Mucosa of descending colon (tissue), 3 donors: ENCODE measurements at places on chromosomes 2 and 18. TPM values are rescaled to one million over a fixed set of nuclear protein-coding genes. Genes with fewer than 3 reads are reported as not detected.
A peak's percentile ranks its signal among the peaks of the same experiment; 100 is the strongest.

DNA sequence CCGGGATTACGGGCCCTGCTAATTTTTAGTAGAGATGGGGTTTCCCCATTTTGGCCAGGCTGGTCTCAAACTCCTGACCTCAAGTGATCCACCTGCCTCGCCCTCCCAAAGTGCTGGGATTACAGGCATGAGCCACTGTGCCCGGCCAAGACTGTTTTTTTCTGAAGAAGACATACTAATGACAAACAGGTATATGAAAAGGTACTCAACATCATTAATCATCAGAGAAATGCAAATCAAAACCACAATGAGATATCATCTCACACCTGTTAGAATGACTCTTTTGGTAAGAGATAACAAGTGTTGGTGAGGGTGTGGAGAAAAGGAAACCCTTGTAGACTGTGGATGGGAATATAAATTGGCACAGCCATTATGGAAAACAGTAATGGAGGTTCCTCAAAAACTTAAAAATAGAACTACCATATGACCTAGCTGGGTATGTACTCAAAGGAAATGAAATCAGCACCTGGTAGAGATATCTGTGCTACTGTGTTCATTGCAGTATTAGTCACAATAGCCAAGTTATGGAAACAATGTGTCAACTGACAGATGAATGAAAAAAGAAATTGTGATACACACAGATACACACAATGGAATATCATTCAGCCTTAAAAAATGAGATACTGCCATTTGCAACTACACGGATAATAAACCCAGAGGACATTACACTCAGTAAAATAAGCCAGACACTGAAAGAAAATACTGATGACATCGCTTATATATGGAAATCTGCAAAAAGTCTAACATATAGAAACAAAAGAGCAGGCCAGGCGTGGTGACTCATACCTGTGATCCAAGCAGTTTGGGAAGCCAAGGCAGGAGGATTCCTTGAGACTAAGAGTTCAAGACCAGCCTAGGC is 20.8 kb downstream of the SOS1 start:
- DNase-seq = no peak

DNA sequence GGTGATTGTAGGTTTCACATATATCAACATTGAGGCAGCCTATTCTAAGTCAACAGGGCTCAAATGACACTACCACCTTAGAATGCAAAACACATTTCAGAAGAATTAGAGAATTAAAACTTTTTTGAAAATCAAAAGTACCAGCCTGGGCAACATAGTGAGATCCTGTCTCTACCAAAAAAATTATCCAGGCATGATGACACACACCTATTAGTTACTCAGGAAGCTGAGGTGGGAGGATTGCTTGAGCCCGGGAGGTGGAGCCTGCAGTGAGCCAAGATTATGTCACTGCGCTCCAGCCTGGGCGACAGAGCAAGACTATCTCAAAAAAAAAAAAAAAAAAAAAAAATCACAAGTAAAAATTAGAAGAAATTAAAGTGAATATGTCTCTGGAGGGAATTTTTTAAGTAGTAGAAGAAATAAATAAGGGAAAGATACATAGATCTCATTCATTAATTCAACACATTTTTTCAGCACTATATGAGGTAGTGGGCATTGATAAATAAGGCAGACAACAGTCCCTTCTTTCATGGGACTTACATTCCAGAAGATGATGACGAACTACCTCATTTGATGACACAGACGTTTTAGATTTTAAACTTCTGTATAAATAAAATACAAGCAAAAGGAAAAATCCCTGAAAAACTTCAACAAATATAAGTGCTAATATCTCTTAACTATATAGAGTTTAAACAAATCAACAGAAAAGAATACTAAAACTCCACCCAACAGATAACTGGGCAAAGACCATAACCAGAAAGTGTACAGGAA is 42.3 kb downstream of the STPG4 start:
- DNase-seq = no peak

DNA sequence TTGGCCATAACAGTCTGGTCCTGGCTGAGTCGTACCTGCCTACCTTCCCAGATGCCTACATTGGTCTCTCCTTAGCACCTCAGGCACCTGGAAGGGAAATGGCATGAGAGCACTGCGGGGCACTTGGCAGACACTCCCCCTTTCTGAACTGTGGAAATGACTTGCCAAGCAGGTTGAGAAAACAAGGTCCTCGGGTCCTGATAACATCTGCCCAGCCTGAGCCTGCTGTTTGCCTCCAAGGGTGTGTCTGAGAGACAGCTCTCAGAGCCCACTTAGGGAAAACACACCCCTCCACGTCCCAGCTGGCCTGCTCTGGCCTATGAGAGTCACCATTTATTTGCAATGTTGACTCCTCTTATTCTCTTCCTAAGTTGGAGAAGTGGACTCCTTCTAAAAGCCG is 10.5 kb downstream of the FAM110C start:
- DNase-seq = peak; percentile 83

- no peak for DNase-seq
These were observed 33.3 kb upstream of the NEB start for GRCh38 chr2:151767536-151767935.

DNA sequence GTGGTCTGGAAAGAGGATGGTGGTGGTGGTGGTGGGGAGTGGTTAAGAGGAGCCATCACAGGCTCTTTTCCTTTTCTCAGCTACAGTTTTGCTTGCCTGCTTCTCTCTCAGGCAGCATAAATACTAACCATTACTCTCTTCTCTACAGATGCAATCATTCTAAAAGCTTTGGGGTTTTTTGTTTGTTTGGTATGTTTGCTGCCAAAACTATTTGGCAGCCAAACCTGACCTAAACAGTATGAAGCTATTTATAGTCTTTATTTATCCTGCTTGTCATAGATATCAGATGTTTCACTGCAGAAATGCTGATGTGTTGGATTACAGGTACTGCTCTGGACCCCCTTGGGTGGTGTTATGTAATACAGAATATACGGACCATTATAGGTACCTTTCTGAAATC is 15.3 kb downstream of the SIX3 start:
- no peak for DNase-seq

DNA sequence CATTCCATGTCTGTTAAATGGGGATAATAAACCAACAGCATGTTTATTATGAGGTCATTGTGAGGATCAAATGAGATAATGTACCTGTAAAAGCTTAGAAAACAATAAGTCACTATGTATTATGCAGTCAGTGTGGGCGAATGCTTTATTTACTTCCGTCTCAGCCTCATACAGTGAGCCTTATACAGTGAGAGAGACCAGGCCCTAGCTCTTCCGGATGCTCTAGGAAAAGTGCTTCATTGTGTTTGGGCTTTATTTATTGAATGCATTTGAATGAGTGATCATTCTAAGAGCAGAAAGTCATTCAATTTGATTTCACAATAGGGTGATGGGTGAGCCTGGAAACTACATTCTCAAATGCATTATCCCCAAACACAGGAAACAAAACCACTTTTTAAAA is 603.9 kb upstream of the FANCL start:
- no peak for DNase-seq

GRCh38 chr2:3728104-3729054 is 25.0 kb downstream of the DCDC2C start:
- DNase-seq = peak; percentile 3

- no peak for DNase-seq
These were observed 1.9 kb downstream of the AGFG1 start for GRCh38 chr2:227473806-227474205.

GRCh38 chr18:54946149-54946581 is 13.1 kb downstream of the CCDC68 start:
- peak; percentile 74 for DNase-seq

GRCh38 chr2:78127424-78127823 is 605.2 kb upstream of the LRRTM4 start:
- DNase-seq = no peak

GRCh38 chr2:200861617-200862155 is 2.8 kb downstream of the CLK1 start:
- DNase-seq = no peak

- no peak for DNase-seq
These were observed 114.9 kb upstream of the ID2 start for GRCh38 chr2:8566774-8567468.

- DNase-seq = no peak
These were observed 62.7 kb downstream of the CLHC1 start for GRCh38 chr2:55169359-55169758.

DNA sequence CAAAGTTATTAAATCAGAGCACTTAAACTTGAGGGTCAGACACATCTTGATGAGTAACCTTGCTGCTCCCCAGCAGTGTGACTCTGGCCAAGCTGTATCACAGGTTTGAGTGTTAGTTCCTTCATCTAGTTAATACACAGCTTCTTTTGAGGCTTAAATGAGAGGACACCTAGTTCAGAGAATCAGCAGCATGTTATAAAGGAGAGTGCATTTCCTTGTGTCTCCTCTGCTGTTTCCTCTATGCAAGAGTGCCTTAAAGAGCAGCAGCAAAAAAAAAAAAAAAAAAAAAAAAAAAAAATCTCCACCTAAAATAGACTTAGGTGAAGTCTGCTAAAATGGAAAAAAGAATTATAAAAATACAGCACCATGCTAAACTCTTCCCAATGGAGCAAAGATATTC is 261.9 kb downstream of the TCF4 start:
- DNase-seq = no peak

GRCh38 chr2:235264512-235264911 is 229.3 kb upstream of the AGAP1 start:
- DNase-seq = no peak

DNA sequence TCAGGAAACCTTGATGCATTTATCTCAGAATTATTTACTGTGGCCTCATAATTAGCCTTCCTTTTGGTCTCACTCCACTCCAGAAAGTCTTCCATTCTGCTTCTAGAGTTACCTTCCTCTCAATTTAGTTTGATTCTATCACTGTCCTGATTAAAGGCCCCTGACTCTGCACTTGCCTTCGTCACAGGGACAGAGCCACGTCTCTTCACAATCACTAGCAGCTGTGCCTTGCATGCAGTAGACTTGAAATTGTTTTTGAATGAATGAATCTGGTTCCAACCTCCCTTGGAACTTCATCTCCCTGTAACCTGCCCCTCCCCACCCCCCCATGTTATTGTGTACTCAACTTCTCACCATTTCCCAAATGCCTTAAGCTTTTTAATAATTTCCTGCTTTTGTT is 52.4 kb downstream of the OSBPL6 start:
- no peak for DNase-seq

DNA sequence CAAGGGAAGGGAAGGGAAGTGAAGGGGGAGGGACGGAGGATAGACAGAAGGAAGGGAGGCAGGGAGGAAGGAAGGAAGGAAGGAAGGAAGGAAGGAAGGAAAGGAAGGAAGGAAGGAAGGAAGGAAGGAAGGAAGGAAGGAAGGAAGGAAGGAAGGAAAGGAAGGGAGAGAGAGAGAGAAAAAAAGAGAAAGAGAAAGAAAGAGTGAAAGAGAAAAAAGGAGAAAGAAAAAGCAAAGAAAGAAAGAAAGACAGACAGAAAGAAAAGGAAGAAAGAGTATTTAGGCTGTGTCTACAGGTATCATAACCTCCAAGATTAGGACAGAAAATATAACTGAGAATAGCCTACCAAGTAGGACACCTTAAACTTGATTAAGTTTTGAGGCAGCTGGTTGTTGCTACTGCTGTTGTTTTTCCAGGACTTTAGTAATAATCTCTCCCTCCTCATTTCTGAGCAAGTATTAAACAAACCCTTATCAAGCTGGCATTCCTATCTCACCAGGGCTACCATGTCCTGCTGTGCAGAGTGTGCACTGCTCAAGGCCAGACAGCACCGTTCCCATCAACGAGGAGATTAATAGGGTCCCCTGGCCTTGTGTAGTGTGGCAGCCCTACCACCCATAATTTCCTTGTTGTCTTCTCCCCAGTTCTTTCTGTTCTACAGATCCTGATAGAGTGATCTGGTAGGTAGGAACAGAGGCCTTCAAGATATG is 90.5 kb upstream of the FHL2 start:
- DNase-seq = no peak

DNA sequence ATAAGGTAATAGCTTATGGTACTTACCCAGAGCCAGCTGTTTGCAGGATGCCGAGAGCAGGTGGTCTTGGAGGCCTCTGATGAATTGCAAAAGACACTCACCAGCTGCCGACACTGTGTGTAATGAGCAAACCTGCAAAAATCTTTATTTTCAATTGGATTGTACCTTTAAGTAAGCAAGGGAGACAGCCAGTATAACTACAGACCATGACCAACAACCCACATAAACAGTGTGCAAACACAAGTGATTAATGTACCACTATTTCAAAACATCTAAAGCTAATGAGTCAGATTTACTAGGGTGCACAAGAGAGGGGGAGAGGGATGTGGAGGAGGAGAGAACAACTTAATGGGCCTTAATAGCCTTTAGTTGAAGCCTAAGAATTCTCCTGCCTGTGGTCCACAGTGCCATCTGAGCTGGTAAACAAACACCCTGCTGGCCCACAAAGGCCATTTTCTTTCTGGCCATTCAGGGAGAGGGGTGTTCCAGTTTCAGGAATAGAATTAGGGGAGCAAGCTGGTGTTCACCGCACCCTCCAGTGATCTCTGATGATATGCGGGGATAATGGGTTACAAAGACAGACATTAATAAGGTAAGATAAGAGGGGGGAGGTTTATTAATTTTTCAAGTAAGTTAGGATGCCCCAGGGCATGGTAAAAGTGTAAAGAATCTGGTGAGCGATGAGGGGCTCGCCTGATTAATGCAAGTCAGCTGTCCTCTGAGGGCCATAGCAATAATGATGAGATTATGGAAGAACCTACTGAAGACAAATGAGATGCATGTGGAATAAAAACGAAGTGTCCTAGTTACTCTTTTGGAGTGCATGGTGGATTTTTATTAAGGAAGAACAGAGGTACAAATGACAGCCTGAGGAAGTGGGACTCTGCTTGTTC is 196.4 kb downstream of the HRH4 start:
- DNase-seq = no peak

- no peak for DNase-seq
These were observed 103.6 kb upstream of the TGFA start for GRCh38 chr2:70657246-70657645.

- DNase-seq = no peak
These were observed 634 bp upstream of the DIS3L2 start for GRCh38 chr2:231960810-231961348.

GRCh38 chr2:222074674-222075073 is 224.1 kb downstream of the PAX3 start:
- DNase-seq = no peak

The WDCP gene
- total RNA-seq = 12.7 TPM

The HOXD1 gene
- 5.9 TPM for total RNA-seq

The KCNS3 gene
- total RNA-seq = 21.6 TPM

The TMEM178A gene
- 1.0 TPM for total RNA-seq

The RBFA gene
- 18.4 TPM for total RNA-seq

The CLEC4F gene
- total RNA-seq = 0.14 TPM

The MC2R gene
- total RNA-seq = not detected

The KATNAL2 gene
- 7.0 TPM for total RNA-seq

The TANC1 gene
- 30.7 TPM for total RNA-seq

The GNAL gene
- total RNA-seq = 5.3 TPM

The TSPYL6 gene
- total RNA-seq = not detected

The COL4A3 gene
- 0.36 TPM for total RNA-seq

The ASXL3 gene
- 4.0 TPM for total RNA-seq

The STPG4 gene
- total RNA-seq = 0.63 TPM

The LAMA3 gene
- total RNA-seq = 49.0 TPM

The ADRA2B gene
- total RNA-seq = 0.36 TPM

The KCNK3 gene
- 0.64 TPM for total RNA-seq

The KANSL1L gene
- total RNA-seq = 29.2 TPM

The ITGB6 gene
- 16.2 TPM for total RNA-seq

The LDLRAD4 gene
- total RNA-seq = 36.8 TPM

The VWA3B gene
- total RNA-seq = 2.7 TPM
